ENCODE measurements at places on chromosomes 2 and 18.
A peak's percentile ranks its signal among the peaks of the same experiment; 100 is the strongest.

DNA sequence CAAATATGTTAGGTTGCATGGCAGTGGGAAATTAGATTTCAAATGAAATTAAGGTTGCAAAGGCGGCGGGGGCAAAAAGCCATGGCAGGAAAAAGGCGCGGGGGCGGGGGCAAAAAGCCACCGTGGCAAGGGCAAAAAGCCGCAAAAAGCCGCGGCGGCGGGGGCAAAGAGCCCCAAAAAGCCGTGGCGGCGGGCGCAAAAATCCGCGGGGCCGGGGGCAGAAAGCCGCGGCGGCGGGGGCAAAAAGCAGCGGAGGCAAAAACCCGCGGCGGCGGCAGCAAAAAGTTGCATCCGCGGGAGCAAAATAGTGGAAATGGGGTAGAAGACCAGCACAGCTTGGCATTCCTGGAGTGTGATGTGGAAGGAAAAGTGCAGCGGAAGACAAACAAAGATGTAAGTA is 417.1 kb downstream of the ANKRD30B start:
- H3K4me3 ChIP-seq = no peak overlapping the region
- no peaks in the 10 kb centered on the region for H3K27me3 ChIP-seq
- H3K27ac ChIP-seq = no peak overlapping the region
- H3K4me1 ChIP-seq = no peaks in the 10 kb centered on the region
- no peaks in the 10 kb centered on the region for H3K36me3 ChIP-seq
- no peak for DNase-seq

GRCh38 chr18:38752430-38752829 is 1186.8 kb upstream of the CELF4 start:
- DNase-seq = no peak
- H3K27me3 ChIP-seq = no peaks in the 10 kb centered on the region
- H3K4me1 ChIP-seq = no peaks in the 10 kb centered on the region
- H3K4me3 ChIP-seq = no peak overlapping the region

DNA sequence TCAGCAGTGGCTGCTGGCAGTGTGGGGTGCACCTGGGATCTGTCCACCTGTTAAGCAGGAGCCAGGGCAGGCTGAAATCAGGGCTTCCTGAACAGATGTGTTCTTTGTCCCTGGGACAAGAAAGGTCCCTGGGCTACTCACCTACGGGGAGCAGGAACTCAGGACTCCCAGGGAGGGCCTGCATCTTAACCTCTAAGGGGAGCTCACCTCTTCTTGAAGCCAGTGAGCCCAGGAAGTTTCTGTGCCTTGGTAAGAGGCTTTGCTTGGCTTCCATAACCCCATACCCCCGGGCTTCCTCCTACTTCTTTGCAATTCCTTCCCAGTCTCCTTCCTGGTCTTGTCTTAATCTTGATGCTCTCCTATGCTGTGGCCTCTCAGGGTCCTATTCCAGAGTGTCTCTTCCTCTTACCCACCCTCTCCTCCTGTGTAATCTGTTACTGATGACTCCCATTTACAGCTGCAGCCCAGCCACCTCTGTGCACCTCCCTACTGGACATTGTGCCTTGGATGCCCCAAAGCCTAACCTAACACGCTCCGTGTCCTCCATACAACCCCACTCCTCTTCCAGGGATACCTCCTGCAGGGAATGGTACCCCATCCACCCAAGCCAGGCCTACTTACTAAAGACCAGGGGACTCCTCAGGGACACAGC is 55.7 kb upstream of the MAPRE3 start:
- no peaks in the 10 kb centered on the region for H3K36me3 ChIP-seq
- no peak for DNase-seq
- peaks cover 4% of the 10 kb centered on the region for H3K27me3 ChIP-seq
- no peaks in the 10 kb centered on the region for H3K4me1 ChIP-seq
- H3K27ac ChIP-seq = no peak overlapping the region

DNA sequence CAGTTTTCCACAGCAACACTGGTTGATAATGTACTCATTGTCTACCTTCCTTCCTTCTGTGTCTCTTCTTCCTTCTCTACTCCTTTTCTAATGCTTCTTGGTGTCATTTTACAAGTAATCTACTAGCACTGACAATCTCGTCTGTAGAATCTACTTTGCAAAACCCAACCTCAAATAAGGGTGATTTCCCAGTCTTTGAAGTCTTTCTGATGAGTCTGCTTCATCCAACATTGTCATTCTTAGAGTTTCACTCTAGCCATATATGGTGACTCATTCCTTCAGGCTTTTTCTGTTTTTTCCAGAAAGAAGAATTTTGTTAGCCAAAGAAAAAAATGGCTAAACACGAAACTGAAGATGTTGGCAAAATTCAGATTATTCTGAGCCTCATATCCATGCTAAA is 288.7 kb downstream of the MBD2 start:
- H3K27me3 ChIP-seq = no peaks in the 10 kb centered on the region
- H3K36me3 ChIP-seq = no peaks in the 10 kb centered on the region
- H3K27ac ChIP-seq = no peak overlapping the region
- H3K4me1 ChIP-seq = no peaks in the 10 kb centered on the region
- DNase-seq = no peak

GRCh38 chr18:40670668-40671375 is 1284.2 kb upstream of the PIK3C3 start:
- DNase-seq = no peak
- no peak overlapping the region for H3K4me3 ChIP-seq

DNA sequence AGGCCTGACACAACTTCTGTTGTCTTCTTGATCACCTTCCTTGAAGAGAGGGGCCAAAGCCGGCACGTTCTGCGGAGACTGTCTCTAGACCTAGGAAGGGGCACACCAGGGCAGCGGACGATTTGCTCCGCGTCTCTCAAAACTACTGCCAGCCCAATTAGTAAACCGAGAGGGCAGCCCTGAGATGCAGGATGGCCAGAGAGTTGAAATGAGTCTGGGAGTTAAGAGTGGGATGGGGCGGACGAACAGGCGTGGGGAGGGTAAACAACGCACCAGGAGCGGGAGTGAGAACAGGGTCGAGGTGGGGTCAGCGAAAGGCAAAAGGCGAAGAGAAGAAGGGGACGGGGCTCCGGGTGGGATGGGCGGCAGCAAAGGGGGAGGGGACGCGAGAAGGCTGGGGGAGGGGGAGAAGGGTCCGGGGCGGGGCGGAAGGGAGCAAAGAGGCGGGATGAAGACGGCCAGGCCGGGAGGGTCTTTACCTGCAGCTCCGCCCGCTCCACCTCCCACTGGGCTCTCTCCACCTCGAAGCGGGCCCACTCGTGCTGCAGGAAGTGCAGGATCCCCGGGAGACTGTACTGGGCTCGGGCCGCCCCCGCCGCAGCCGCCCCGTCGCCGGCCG is 476 bp downstream of the STRN start:
- no peak for DNase-seq
- H3K36me3 ChIP-seq = no peaks in the 10 kb centered on the region
- peak overlapping the region; percentile 91 for H3K4me3 ChIP-seq
- H3K27ac ChIP-seq = no peak overlapping the region
